WTC11 (cell line): ENCODE measurements at places on chromosomes 11 and 22. TPM values are rescaled to one million over a fixed set of nuclear protein-coding genes. Genes with fewer than 3 reads are reported as not detected.

The GPR83 gene
- 0.23 to 0.48 TPM (median 0.42 TPM) in 3 replicates for total RNA-seq

The KRTAP5-2 gene
- not detected in 3 replicates for total RNA-seq

The KRTAP5-10 gene
- not detected in 3 replicates for total RNA-seq

The AQP11 gene
- total RNA-seq, result 0.99 to 1.6 TPM (median 1.2 TPM) in 3 replicates

The OR8D1 gene
- total RNA-seq, result not detected in 3 replicates

The NPAS4 gene
- total RNA-seq, result 0.27 to 0.79 TPM (median 0.44 TPM) in 3 replicates

The OR8B3 gene
- total RNA-seq, result not detected in 3 replicates

DNA sequence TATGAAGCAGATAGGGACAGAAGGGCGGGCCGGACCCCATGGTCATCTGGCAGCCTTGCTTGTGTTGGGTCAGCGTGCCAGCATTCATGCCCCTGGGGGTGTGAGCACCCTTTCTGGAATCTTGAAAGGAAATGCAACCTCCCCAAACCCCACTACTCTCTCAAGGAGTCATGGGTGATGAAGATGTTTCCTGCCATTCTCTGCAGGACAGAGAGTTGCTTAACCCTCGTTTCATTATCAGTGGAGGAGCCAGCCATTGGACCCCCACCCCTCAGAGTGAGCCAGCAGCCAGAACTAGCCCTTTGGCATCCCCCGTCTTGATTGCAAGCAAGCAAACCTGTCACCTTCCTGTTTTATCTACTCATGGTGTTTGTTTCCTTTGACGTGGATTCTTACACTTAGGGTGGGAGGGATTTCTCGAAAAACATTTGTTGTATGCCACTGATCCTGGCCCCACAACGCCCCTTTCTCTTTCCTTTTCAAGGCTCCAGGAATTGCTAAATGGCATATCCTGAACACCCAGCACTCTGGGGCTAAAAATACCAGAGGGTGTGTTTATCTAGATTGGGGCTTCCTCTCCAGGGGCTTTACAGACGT, 258.3 kb downstream of the ETS1 start:
- H3K27ac ChIP-seq, result no peak overlapping the region
- H3K36me3 ChIP-seq, result no peaks in the 10 kb centered on the region
- peaks cover 9% of the 10 kb centered on the region; the same call in 1 of the 2 replicates for H3K4me1 ChIP-seq
- H3K27me3 ChIP-seq, result no peaks in the 10 kb centered on the region; the same call in none of the 2 replicates
- no peak for DNase-seq
- H3K4me3 ChIP-seq, result no peak overlapping the region

DNA sequence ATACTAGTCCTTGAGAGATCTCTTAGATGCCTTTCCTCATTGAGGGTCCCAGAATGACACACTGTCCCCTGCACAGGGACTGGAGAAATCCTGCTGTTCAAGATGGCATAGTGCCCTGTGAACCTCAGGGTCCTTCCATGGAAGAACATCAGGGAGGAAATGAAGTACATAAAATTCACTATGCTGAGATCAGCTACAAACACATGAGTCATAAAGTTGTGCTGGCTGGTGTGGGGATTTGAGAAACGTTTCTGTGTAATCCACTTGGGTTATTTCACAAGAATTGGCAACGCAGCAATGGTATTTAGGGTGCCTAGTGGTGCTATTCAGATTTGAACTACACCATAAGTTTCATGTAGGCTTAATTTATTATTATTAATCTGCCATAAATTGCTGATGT, 174.4 kb downstream of the MAML2 start:
- H3K27ac ChIP-seq, result no peak overlapping the region
- no peaks in the 10 kb centered on the region for H3K27me3 ChIP-seq
- peaks cover 3% of the 10 kb centered on the region for H3K36me3 ChIP-seq
- no peak overlapping the region for H3K4me3 ChIP-seq
- no peak for DNase-seq

DNA sequence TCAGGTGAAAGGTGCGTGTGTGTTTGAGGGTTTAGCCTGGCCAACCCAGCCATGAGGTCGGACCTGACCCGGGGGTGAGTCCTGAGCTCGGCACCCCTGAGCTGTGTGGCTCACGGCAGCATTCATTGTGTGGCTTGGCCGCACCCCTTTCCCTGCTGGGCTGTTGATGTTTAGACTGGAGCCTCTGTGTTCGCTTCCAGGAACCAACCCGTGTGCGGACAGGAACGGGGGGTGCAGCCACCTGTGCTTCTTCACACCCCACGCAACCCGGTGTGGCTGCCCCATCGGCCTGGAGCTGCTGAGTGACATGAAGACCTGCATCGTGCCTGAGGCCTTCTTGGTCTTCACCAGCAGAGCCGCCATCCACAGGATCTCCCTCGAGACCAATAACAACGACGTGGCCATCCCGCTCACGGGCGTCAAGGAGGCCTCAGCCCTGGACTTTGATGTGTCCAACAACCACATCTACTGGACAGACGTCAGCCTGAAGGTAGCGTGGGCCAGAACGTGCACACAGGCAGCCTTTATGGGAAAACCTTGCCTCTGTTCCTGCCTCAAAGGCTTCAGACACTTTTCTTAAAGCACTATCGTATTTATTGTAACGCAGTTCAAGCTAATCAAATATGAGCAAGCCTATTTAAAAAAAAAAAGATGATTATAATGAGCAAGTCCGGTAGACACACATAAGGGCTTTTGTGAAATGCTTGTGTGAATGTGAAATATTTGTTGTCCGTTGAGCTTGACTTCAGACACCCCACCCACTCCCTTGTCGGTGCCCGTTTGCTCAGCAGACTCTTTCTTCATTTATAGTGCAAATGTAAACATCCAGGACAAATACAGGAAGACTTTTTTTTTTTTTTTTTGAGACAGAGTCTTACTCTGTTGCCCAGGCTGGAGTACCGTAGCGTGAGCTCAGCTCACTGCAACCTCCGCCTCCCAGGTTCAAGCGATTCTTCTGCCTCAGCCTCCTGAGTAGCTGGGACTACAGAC, 53.9 kb upstream of the PPP6R3 start:
- H3K4me3 ChIP-seq, result no peak overlapping the region
- no peaks in the 10 kb centered on the region for H3K27me3 ChIP-seq
- H3K4me1 ChIP-seq, result no peaks in the 10 kb centered on the region
- H3K27ac ChIP-seq, result peak overlapping the region; percentile 70; the same call in 1 of the 2 replicates
- H3K36me3 ChIP-seq, result peaks cover 42% of the 10 kb centered on the region

GRCh38 chr22:43481568-43482317, 69.9 kb downstream of the MPPED1 start:
- no peak for DNase-seq
- peaks cover 13% of the 10 kb centered on the region for H3K4me1 ChIP-seq
- H3K36me3 ChIP-seq, result no peaks in the 10 kb centered on the region
- H3K27me3 ChIP-seq, result no peaks in the 10 kb centered on the region; the same call in 1 of the 2 replicates
- peak overlapping the region; percentile 37 for H3K4me3 ChIP-seq

GRCh38 chr11:16979703-16980622, 34.3 kb downstream of the PLEKHA7 start:
- no peak for DNase-seq
- H3K27ac ChIP-seq, result no peak overlapping the region
- no peaks in the 10 kb centered on the region for H3K27me3 ChIP-seq
- H3K36me3 ChIP-seq, result no peaks in the 10 kb centered on the region
- H3K4me3 ChIP-seq, result no peak overlapping the region

- no peak for DNase-seq
- no peaks in the 10 kb centered on the region for H3K27me3 ChIP-seq
- H3K4me1 ChIP-seq, result no peaks in the 10 kb centered on the region
- no peak overlapping the region for H3K27ac ChIP-seq
- H3K36me3 ChIP-seq, result peaks cover 35% of the 10 kb centered on the region
- H3K4me3 ChIP-seq, result no peak overlapping the region
Observed at GRCh38 chr11:95816037-95816436, 25.7 kb downstream of the CEP57 start.

DNA sequence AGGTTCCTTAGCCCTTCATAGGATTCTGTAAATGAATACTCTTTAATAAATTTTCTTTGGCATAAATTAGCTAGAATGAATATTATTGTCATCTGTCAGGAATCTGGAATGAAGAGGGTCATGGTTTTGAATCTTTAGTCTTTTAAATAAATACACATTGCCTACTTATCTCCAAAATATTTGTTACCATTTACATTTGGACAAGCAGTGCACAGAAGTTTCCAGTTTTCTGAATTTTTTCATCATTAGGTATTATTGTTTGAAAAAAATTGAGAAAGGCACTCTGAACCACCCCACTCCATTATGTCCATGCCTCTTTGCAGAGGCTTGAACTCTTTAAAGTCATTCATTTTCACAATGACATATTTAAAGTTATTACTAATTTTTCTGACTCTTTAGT, 549.0 kb upstream of the LUZP2 start:
- H3K27me3 ChIP-seq, result no peaks in the 10 kb centered on the region
- H3K36me3 ChIP-seq, result no peaks in the 10 kb centered on the region
- no peaks in the 10 kb centered on the region for H3K4me1 ChIP-seq
- no peak for DNase-seq
- no peak overlapping the region for H3K4me3 ChIP-seq

DNA sequence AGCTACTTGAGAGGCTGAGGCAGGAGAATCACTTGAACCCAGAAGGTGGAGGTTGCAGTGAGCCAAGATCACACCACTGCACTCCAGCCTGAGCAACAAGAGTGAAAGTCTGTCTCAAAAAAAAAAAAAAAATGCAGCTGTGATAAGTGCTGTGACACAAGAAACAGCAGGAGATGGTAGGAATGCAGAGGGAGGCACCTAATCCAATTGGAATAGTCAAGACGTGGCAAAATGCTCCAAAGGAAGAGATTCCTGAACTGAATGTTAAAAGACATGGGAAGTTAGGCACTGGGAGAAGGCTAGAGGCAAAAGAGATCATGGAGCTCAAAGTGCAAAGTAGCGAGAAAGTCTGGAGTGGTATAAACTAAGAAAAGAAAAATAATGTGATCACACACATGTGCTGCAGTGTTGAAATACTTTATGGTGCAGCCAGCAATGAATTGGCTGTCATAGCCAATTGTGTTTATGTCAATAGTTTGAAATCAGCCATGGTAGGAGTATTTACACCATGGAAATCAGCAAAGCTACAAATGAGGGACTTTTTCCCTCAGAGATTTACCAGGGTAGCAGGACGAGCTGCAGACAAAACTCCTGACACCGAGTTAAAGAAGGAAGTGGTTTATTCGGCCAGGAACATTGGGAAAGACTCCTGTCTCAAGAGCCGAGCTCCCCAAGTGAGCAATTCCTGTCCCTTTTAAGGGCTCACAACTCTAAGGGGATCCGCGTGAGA, 40.9 kb upstream of the LIPT2 start:
- no peaks in the 10 kb centered on the region; the same call in 1 of the 2 replicates for H3K36me3 ChIP-seq
- H3K4me3 ChIP-seq, result no peak overlapping the region
- peaks cover 28% of the 10 kb centered on the region for H3K4me1 ChIP-seq
- no peak for DNase-seq
- H3K27me3 ChIP-seq, result no peaks in the 10 kb centered on the region

DNA sequence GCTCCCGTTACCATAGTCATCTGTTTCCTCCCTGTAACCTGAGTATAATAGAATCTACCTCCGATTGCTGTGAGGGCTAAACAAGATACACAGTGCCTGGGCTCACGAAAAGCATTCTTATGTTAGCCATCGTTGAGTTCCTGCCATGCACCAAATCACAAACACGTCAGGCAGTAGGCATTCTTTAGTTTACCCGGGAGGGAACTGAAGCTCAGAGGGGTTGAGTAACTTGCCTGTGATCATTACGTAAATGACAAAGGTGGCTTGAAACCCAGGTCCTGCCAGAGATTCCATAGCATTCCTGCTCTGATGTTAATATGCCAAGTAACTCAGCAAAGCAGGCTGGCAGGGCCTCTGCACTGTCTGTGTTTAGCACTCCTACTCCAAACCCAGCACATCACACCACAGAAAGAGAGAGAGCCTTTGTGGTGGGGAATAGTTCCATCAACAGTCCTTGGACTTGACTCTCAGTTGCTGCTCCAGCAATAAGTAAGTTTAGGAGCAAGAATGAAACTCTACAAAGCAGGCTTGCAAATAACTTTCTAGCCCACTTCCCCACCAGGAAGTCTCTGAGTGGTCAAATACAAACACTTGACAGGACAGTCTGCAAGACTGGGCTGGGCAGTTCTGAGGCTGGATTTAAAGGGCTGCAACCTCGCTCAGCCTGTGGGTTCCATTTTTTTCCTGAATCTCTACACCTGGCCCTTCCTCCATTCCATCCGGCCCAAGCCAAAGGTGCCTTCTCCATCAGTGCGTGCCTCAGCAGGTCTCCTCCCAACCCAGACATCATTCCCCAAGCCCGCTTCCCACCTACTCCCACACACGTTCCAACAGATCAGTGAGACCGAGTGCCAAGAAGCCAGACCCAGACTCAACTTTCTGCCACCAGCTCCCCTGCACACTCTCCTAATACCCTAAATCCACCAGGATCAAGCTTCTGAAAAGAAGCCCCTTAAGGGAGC, 1.1 kb downstream of the SCN2B start:
- H3K36me3 ChIP-seq, result no peaks in the 10 kb centered on the region
- H3K27me3 ChIP-seq, result peaks cover 62% of the 10 kb centered on the region
- DNase-seq, result no peak
- H3K27ac ChIP-seq, result no peak overlapping the region

- peaks cover 7% of the 10 kb centered on the region; the same call in 1 of the 2 replicates for H3K27me3 ChIP-seq
- H3K4me3 ChIP-seq, result peak within 1 kb of the TSS; percentile 89
- peak within 1 kb of the TSS; percentile 60 for H3K27ac ChIP-seq
- DNase-seq, result peak; percentile 68
- peaks cover 54% of the 10 kb centered on the region for H3K4me1 ChIP-seq
Observed at GRCh38 chr11:46918083-46918787, at the start of gene LRP4. Gene LRP4 (minus strand): TSS chr11:46918550. CDS start chr11:46918379, 171 bp downstream.

GRCh38 chr11:64448599-64449380, 89.8 kb downstream of the RPS6KA4 start:
- no peak overlapping the region for H3K27ac ChIP-seq
- H3K4me1 ChIP-seq, result peaks cover 18% of the 10 kb centered on the region
- peak; percentile 92 for DNase-seq
- H3K27me3 ChIP-seq, result peaks cover 68% of the 10 kb centered on the region

DNA sequence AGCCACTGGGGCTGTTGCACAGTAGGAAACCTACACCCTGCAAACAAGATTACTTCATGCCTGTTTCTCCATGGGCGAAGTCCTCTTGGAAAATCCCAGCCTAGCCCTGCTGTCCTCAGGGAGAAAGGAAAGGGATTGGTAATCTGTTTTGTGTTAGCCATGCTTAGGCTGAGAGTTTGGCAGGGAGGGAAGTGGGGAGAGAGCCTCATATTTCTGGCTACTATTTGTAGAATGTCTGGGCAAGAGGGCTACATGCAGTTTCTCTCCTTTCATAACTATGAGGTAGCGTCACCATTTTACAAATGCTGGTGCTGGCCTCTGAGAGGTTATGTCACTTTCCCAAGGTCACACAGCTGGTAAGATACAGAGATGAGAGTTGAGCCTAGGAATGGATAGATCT, 737 bp upstream of the MFRP start:
- no peaks in the 10 kb centered on the region for H3K36me3 ChIP-seq
- H3K27me3 ChIP-seq, result peaks cover 64% of the 10 kb centered on the region
- DNase-seq, result no peak
- H3K4me3 ChIP-seq, result no peak overlapping the region
